NT2/D1 (cell line): ENCODE measurements at places on chromosomes 1 and 21.
A peak's percentile ranks its signal among the peaks of the same experiment; 100 is the strongest.

DNA sequence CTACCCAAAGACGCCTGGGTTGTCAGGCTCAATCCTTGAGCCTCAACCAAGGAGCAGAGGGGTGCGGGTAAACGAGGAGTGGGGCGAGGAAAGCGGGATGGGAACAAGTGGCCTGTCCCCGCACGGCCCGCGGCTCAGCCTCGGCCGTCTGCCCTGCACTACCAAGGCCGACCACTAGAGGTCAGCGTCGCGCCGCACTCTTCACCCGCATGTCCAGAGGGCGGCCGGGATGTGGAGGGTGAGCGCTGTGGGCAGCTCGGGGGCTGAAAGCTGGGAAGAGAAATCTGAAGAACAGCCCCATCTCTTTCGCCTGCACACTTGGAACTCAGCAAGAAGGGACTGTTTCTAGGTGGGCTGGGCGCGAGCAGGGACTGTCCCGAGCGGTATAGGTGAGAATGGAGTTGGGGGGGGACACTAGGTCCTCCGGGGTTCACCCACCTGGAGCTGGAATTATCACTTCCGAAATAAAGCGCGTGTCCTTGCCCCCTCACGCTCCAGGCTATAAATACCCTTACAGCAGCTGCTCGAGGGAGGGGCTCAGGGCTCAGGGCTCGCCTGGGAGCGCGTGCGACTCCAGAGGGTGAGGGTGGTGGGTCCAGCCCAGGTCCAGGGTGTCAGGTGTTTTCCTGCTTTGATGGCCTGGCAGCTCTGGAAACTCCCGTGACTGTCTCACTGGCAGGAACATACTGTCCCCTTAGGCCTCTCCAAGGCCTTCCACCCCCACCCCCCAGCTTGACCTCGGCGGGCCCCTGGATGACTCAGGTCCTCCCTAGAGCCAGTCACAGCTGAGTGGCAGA lies 9.8 kb downstream of the SLC30A2 start:
- DNase-seq = peak; percentile 68

DNA sequence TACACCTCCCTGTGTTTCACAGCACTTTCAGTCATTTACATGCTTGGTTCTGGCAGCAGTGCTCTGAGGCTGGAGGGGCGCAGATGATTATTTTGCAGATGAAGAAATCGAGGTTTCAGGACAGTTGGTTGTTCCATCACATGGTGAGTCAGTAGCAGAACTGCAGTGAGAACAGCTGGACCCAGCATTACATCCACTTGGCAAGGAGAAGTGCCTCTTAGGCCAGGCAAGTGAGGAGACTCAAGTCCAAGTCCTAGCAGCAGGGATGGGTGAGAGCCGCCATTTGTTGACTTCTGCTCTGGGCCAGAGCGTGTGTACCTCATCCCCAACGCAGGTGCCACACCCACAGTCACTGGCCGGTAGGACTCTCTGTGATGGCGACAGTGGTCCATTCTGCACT lies 26.8 kb upstream of the EPHA8 start:
- no peak for DNase-seq

DNA sequence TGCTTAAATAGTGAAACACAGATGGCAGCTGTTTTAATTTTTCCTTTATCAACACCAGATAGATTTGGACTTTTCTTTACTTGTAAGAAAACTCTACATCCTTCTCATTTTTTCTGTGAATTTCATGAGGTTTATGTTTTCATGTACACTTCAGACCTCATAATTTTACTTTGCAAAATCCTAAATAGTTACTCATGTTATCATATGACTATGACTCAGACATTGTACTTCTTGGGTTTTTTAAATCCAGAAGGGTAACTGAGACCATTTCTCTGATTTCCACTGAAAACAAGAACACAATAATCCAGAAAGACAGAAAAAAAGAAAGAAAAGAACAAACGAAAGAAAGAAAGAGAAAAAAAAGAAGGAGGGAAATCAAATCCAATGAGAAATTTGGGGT lies 1021.6 kb downstream of the NCAM2 start:
- DNase-seq = no peak

DNA sequence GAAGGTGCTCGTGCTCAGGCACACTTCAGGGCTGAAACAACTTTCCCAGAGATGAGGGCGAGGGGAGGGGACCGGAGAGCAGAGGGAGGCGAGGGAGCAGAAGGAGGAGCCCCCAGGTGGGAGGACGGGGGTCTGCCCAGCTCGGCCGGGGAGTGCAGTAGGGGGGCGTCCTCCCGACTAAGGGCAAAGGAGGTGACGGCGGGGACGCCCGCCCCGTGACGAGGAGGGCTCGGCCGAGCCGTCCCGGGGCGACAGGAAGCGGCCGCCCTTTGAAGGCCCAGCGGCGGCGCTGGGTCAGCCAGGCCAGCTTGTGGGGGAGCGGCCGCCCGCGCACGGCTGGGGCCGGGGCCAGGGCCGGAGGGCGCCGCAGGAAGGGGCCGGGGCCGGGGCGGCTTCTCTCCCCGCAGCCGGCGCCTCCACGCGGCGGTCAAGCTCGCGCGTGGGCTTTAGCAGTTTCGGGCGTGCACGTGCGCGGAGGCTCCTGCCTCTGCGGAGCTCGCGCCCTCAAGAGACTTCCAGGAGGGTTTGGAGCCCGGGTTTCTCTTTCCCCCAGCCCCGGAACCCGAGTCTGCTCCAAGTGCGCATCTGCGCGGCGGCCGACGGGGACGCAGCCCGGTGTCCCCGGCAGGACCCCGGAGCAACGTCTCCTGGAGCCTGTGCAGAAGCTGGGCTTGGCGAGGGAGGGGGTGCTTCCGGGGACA lies 100.8 kb upstream of the SLC45A1 start:
- no peak for DNase-seq

DNA sequence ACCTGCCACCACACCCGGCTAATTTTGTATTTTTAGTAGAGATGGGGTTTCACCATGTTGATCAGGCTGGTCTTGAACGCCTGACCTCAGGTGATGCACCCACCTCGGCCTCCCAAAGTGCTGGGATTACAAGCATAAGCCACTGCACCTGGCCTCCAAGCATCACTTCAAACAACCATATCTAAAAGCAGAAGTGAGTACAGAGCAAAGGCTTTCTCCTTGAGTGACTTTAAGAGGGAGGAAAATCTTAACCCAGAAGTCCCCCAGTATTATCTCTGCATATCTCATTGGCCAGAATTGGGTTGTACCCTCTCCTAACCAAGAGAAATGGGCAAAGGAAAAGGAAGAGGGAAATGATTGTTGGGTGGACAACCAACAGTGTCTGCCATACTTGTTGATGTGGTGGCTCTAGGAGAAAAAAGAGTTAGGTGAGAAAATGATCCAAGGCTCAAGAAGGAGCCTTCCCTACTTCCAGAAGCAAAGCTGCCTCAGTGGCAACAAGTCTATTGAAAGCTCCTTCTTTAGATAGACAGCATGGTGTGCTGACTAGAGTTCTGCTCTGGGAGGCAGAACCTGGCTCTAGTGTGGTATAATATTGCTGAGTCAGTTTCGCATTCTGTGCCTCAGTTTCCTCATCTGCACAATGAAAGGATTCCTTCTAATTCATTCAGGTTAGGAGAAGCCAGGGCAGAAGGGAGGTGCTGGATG lies 16.8 kb upstream of the FOXE3 start:
- no peak for DNase-seq

- no peak for DNase-seq
Observed at GRCh38 chr1:195550071-195550862, 1058.0 kb downstream of the KCNT2 start.

- no peak for DNase-seq
Observed at GRCh38 chr1:191618181-191618580, 540.1 kb upstream of the RGS18 start.

- no peak for DNase-seq
Observed at GRCh38 chr1:55997536-55997935, 581.8 kb downstream of the PLPP3 start.

DNA sequence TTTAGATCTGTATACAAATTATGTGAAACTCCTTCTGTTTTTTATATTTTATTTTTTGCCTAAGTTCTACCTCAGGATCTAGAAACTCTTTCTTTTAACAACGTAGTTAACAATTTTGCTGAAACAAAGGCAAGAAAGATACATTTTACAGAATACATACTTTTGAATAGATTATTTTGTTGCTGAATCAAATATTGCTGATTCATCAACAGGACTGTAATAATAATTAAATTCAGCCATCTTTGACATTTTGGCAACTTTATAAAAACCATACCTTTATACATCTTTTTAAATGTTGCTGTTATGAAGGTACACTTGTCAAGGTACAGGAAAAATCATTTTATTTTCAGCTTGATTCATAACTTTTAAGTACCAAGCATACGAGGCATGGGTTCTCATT lies 10.7 kb upstream of the COA6 start:
- DNase-seq = no peak

- DNase-seq = no peak
Observed at GRCh38 chr1:55632906-55633305, 417.7 kb upstream of the USP24 start.

DNA sequence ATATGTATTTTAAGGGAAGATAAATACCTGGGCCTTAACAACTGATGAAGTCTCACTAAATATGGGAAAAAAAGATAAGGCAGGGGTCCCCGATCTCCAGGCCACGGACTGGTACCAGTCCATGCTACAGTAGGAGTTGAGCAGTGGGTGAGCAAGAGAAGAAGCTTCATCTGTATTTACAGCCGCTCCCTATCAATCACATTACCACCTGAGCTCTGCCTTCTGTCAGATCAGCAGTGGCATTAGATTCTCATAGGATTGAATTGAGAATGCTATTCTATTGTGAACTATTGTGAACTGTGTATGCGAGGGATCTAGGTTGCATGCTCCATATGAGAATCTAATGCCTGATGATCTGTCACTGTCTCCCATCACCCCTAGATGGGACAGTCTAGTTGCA lies 43.0 kb upstream of the PAXBP1 start:
- DNase-seq = no peak

GRCh38 chr1:181989261-181989920 lies 72.1 kb downstream of the ZNF648 start:
- no peak for DNase-seq

GRCh38 chr1:71831646-71832045 lies 450.7 kb downstream of the NEGR1 start:
- DNase-seq = no peak

DNA sequence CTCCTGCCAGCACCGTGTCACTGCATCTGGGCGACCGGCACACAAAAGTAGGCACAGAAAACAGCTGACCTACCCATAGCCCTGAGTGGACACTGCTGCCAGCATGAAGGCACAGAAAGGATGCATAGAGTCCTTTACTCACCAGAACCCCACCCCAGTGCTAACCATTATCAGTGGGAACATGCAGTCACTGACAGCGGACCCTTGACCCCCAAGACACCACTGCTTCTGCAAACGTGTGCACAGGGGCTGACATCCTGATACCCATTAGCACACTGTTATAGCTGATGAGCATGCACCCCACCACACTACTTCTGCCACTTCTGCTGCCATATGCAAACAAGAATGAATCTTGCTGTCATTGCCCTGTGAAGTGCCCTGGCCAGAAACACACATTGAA lies 953.0 kb upstream of the NCAM2 start:
- no peak for DNase-seq

- DNase-seq = no peak
Observed at GRCh38 chr1:156937883-156938282, 17.5 kb downstream of the LRRC71 start.

GRCh38 chr1:202291001-202291400 lies 50.7 kb downstream of the UBE2T start:
- no peak for DNase-seq

- no peak for DNase-seq
Observed at GRCh38 chr1:29586991-29587745, 350.8 kb downstream of the PTPRU start.

DNA sequence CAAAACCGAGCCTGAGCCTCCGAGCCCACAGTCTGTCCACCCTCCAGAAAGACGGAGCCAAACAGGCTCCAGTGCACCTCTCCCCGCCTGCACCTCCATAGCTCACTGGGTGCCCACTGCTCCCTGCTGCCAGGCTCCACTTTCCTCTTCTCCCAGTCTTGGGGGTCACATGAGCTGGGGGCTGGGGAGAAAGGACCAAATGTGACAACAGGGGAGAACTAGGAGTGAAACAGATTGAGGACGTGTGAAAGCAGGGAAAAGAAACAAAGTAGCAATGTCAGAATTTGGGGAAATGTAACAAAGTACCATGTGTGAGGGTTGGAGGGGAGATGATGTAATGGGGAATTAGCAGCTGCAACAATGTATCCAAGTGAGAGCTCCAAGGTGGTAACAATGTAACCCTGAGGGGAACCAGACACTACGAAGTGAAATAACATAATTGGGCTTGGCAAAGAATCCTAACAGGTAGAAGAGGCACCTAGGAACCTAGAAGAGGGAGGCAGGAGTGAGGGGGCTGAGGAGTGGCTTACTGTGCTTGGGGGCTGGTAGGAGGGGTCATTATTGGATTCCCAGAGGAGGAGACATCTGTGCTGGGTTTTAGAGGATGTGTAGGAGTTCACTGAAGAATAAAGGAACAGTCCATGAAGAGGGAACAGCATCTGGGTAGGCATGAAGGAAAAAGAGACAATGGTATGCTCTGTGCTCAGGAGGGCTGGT lies 12.5 kb downstream of the SDC3 start:
- DNase-seq = no peak
